DND-41 (cell line): ENCODE measurements at places on chromosomes 16 and 17.

GRCh38 chr17:80729761-80730160 is 185.1 kb downstream of the RPTOR start:
- DNase-seq: no peak

GRCh38 chr17:78853926-78854394 is 13.3 kb upstream of the USP36 start:
- DNase-seq: no peak

- no peak for DNase-seq
Observed at GRCh38 chr17:48907713-48908046, 527 bp upstream of the UBE2Z start.

DNA sequence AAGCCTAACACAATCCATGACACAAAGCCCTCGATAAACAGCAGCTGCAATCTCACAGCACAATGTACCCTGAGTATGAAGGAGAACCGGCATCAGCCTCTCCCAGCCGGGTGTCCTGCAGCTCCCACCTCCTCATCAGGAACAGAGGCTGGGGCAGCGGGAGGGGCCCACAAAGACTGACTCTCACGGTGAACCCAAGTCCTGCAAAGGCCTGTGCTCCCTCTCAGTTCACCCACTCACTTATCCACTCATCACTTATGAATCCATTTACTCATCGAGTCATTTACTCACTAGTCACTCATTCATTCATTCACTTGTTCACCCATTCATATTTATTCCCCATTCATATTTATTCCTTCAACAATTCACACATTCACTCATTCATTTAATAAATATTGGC is 11.6 kb downstream of the ZNF423 start:
- no peak for DNase-seq
